ENCODE measurements at places on chromosomes 16 and 17.

- no peak for DNase-seq
These were observed 3.4 kb downstream of the MTSS2 start for GRCh38 chr16:70682239-70683145.

- no peak for DNase-seq
These were observed 9.4 kb upstream of the SOX9 start for GRCh38 chr17:72111336-72111923.

DNA sequence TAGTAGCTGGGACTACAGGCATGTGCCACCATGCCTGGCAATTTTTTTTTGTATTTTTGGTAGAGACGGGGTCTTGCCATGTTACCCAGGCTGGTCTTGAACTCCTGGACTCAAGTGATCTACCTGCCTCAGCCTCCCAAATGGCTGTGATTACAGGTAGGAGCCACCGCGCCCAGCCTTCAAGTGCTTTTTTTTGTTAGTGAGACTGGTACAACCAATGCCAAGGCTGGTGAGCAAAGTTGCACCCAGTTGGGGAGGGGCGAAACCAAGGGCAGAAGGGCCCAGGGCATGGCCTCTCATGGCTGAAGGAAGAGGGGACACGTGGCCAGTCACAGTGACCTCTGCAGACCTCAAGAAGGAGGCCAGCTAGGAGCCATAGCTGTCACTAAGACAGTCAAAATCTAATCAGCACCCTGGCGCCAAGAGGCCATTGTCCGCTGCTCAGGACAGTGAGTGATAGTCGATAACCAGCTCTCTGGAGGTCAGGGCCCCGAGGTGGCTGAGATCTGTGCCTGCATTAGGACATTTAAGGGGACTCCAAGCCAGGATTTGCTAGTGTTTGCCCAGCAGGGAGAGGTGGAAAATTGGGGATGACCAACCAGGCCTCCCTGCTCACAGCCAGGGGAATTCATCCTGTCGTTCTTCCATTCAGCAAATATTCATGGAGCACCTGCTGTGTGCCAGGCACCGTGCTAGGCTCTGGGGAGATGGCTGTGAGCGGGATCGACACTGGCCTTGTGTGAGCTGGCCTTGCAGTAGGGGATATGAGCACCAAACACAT, 10.2 kb downstream of the IL4R start:
- no peak for DNase-seq

GRCh38 chr17:76046064-76046463, 19.0 kb upstream of the EVPL start:
- no peak for DNase-seq

Measured in kidney glomerular epithelial cell (primary cell).